Effector CD4-positive, alpha-beta T cell (primary cell): ENCODE measurements at places on chromosomes 2 and 18.

GRCh38 chr2:238004077-238004830, 37.4 kb downstream of the UBE2F start:
- no peak for DNase-seq

- no peak for DNase-seq
Measured at GRCh38 chr2:219042157-219042556, 841 bp upstream of the CFAP65 start.

GRCh38 chr2:54258166-54258565, 2.1 kb upstream of the TSPYL6 start:
- DNase-seq, result no peak

DNA sequence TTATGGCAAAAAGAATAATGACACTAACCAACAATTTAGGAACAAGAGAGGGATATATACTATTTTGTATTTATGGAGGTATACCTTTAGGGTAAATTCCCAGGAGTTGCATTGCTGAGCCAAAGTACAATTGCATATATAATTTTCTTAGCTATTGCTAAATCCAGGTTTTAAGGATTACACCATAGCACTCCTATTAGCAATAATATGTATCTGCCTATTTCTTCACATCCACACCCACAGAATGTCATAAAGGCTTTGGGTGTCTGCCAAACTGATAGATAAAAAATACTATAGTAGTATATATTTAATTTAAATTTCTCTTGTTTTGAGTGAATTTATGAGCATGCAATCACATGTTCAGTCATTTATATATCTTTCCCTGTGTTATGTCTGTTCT, 11.5 kb upstream of the SERPINB13 start:
- DNase-seq, result no peak

DNA sequence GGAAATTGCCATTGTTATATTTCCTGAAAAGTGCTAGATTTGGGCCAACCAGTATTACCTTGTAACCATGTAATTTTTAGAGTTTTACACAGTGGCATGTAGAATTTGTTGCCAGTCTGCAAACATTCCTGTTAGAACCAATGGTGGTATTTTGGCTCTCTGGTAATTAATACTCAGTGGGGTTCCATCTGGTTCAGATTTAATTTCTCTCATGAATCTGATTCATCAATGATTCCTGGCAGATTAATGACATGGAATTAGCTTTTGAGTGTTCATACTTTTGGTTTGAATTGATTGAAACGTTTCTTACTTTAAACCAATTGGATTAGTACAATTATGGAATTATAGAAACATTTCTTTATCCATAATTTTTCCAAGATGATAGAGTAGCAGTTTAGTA, 93.2 kb downstream of the MC4R start:
- DNase-seq, result no peak

DNA sequence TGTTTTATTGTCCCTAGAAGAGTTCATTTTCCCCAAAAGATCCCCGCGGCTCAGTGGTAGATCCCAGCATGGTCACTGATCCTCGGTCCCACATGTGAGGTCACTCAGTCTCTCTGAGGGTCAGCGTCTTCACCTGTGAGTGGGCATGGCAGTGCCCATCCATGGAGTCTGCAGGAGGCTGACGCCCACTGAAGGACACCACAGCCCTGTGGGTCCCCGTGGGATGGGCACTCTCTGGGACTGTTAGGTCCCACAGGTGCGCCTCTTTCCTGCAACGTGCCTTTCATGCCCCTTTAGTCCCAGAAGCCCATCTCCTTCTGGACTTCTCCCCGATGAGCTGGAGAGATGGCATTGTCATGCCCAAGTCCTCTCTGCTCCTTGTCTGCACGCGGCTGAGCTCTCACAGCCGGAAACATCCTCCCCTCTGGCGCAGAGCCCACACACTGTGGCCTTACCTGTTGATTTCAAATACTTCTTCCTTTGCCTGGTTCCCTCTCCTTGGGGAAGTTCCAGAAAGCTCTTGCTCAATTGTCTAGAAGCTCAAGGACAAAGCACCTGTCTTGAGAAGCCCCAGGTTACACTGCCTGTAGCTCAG, 75.9 kb downstream of the PTGR3 start:
- DNase-seq, result no peak
